ENCODE measurements at places on chromosomes 11 and 22. TPM values are rescaled to one million over a fixed set of nuclear protein-coding genes. Genes with fewer than 3 reads are reported as not detected.

- peaks cover 10% of the 10 kb centered on the region for H3K4me1 ChIP-seq
- peaks cover 20% of the 10 kb centered on the region for H3K36me3 ChIP-seq
- H3K27me3 ChIP-seq, result no peaks in the 10 kb centered on the region
- DNase-seq, result no peak
Measured at GRCh38 chr11:134382257-134382656, 29.8 kb downstream of the B3GAT1 start.

- no peak overlapping the region for H3K27ac ChIP-seq
- H3K36me3 ChIP-seq, result peaks cover 32% of the 10 kb centered on the region
- peaks cover 27% of the 10 kb centered on the region for H3K4me1 ChIP-seq
- no peak for DNase-seq
- no peaks in the 10 kb centered on the region for H3K27me3 ChIP-seq
Measured at GRCh38 chr22:29050457-29050856, 11.2 kb downstream of the C22orf31 start.

- H3K27me3 ChIP-seq, result no peaks in the 10 kb centered on the region
- peak overlapping the region; percentile 89 for H3K27ac ChIP-seq
- peaks cover 6% of the 10 kb centered on the region for H3K36me3 ChIP-seq
- peaks cover 64% of the 10 kb centered on the region for H3K4me1 ChIP-seq
- peak overlapping the region; percentile 30 for H3K4me3 ChIP-seq
Measured at GRCh38 chr11:46352063-46352841, 5.0 kb downstream of the DGKZ start.

- no peak for DNase-seq
- no peaks in the 10 kb centered on the region for H3K36me3 ChIP-seq
- H3K27ac ChIP-seq, result no peak overlapping the region
- peaks cover 13% of the 10 kb centered on the region for H3K4me1 ChIP-seq
- no peak overlapping the region for H3K4me3 ChIP-seq
- H3K27me3 ChIP-seq, result peaks cover 30% of the 10 kb centered on the region
Measured at GRCh38 chr11:1565904-1566247, 6.2 kb downstream of the DUSP8 start.

- no peaks in the 10 kb centered on the region for H3K27me3 ChIP-seq
- no peak for DNase-seq
- H3K27ac ChIP-seq, result peak overlapping the region; percentile 65
- H3K4me1 ChIP-seq, result peaks cover 30% of the 10 kb centered on the region
- H3K36me3 ChIP-seq, result peaks cover 29% of the 10 kb centered on the region
- no peak overlapping the region for H3K4me3 ChIP-seq
Measured at GRCh38 chr11:111719379-111719778, 46.8 kb downstream of the PPP2R1B start.

GRCh38 chr11:133443206-133443747 lies 89.0 kb downstream of the OPCML start:
- peaks cover 32% of the 10 kb centered on the region for H3K4me1 ChIP-seq
- peaks cover 3% of the 10 kb centered on the region for H3K36me3 ChIP-seq
- H3K4me3 ChIP-seq, result no peak overlapping the region
- H3K27ac ChIP-seq, result peak overlapping the region; percentile 24
- no peaks in the 10 kb centered on the region for H3K27me3 ChIP-seq

DNA sequence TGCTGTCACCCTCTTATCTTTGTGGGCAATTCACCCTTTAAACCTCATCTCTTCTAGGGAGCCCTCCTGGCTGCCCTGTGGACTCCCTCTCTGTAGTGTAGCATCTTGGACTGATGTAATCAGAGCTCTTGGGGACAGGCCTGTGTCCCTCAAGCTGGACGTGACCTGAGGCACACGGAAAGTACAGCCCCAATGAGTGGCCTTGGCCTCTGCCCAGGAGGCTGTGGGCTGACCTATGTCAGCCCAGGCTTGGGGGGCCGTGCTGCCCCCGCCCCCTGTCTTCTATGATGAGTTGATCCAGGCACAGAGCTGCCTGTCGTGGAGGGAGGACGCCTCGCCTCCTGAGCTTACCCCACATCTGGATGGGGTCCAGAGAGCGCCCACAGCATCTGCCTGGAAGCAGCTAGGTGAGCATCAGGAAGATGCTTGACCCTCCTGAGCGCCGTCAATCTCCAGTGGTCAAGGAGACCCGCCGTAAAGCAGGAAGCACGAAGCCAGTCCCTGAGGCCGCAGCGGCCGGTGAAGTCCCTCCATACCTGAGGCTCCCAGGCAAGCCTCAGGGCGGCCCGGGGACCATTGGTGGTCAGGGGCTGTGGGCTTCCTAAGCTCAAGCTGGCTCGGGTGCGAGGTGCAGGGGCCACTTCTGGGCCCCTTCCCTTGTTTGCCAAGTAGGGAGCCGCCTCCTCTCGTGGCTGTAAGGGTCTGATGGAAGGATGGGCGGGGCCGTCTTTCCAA lies 1136.9 kb downstream of the BRD1 start:
- no peaks in the 10 kb centered on the region for H3K27me3 ChIP-seq
- peak overlapping the region; percentile 27 for H3K27ac ChIP-seq
- H3K4me1 ChIP-seq, result peaks cover 6% of the 10 kb centered on the region
- H3K4me3 ChIP-seq, result no peak overlapping the region

DNA sequence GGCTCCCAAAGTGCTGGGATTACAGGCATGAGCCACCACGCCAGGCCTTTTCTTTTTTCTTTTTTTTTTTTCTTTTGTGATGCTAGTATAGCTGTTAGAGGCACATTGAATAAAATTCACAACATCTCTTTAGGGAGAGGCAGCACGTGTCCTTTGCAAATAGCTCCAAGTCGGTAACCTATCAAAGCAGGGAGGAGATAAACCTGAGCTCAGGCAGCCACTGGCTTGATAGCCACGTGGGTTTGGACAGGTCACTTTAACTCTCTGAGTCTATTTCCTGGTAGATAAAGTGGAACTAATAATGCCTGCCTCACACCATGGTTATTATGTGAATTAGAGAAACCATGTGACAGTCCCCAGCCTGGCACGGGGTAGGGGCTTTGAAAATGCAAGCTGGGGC lies 43.1 kb upstream of the ATXN10 start:
- peaks cover 13% of the 10 kb centered on the region for H3K27me3 ChIP-seq
- no peak overlapping the region for H3K27ac ChIP-seq
- no peaks in the 10 kb centered on the region for H3K36me3 ChIP-seq
- H3K4me3 ChIP-seq, result no peak overlapping the region
- DNase-seq, result no peak

DNA sequence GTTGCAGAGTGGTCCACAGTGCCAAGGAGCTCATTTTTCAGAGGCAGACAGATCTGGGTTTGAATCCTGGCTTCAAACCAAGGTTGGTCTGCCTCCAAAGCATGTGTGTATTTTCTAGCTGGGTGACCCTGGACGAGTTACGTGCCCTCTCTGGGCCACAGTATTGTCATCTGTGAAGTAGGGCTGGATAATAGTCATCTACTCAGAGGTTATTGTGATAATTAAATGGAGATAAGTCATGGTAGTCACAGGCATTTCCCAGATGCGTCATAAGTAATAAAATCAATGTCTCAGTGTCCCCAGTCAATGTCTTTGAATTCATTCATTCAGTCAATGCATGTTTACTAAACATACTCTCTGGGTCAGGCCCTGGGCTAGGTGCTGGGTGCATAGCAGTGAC lies 8.6 kb downstream of the OMP start:
- no peak overlapping the region for H3K27ac ChIP-seq
- no peaks in the 10 kb centered on the region for H3K27me3 ChIP-seq
- H3K36me3 ChIP-seq, result no peaks in the 10 kb centered on the region

- peaks cover 20% of the 10 kb centered on the region for H3K4me1 ChIP-seq
- H3K27me3 ChIP-seq, result peaks cover 15% of the 10 kb centered on the region
- H3K36me3 ChIP-seq, result no peaks in the 10 kb centered on the region
- DNase-seq, result no peak
- H3K27ac ChIP-seq, result no peak overlapping the region
Measured at GRCh38 chr11:36312611-36313472, 16.8 kb downstream of the PRR5L start.

- no peak overlapping the region for H3K4me3 ChIP-seq
- H3K27ac ChIP-seq, result peak overlapping the region; percentile 48
- DNase-seq, result no peak
- H3K27me3 ChIP-seq, result no peaks in the 10 kb centered on the region
- peaks cover 18% of the 10 kb centered on the region for H3K4me1 ChIP-seq
- no peaks in the 10 kb centered on the region for H3K36me3 ChIP-seq
Measured at GRCh38 chr11:83033972-83034672, 37.6 kb downstream of the RAB30 start.

DNA sequence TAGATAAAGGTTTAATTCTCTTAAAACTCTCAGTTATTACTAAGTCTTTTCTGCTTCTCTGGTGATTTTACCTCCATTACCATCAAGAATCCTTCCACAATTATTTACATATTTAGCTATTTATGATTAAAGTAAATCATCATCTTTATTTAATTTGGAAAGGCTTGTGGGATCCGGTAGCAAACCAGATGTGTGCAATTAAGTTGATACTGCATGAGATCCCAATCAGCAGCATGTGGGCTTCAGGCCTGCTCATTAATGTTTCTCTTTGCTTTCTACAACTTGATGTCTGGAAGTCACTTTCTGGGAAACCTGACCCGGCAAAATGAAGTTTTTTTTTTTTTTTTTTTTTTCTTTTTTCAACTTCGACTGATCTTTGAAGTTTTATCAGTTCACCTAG lies 558.4 kb upstream of the ANO5 start:
- no peak overlapping the region for H3K4me3 ChIP-seq
- no peak overlapping the region for H3K27ac ChIP-seq
- no peaks in the 10 kb centered on the region for H3K4me1 ChIP-seq
- no peaks in the 10 kb centered on the region for H3K36me3 ChIP-seq

GRCh38 chr11:20355221-20356219 lies 8.0 kb upstream of the HTATIP2 start:
- H3K36me3 ChIP-seq, result no peaks in the 10 kb centered on the region
- H3K27ac ChIP-seq, result no peak overlapping the region
- DNase-seq, result peak; percentile 46
- no peak overlapping the region for H3K4me3 ChIP-seq
- peaks cover 29% of the 10 kb centered on the region for H3K27me3 ChIP-seq

DNA sequence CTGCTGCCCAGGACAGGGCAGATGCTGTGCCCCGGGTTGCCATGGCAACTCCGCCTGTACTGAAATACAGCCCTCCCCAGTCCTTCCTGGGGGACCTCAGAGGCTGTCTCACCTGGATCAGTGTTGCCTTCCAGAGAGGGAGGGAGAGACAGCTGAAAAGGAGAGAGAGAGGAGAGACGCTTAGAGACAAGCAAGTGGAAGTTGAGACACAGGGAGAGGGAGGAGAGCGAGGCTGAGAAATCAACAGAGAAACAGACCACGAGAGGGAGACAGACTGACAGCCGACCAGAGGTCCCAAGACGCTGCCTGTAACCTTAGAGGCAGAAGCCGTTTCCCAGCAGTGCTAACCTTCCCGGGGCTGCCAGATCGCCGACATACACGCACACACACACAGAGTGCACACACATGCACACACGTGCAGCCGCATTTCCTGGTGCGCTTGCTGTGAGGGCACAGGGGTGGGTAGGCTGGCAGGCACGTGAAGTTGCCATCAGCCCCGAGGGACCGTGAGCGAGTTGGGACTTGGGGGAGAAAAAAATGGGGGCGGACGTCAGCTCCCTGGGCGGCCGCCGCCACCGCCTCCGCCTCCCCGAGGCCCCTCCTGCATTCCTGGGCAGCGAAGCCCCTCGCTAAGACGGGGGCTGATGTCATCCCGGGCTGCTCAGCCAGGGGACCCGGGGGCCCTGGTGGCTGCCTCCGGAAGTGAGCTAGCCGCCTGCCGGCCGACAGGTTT lies 88.6 kb upstream of the CRYBB3 start:
- no peaks in the 10 kb centered on the region for H3K36me3 ChIP-seq
- H3K27me3 ChIP-seq, result no peaks in the 10 kb centered on the region
- peaks cover 33% of the 10 kb centered on the region for H3K4me1 ChIP-seq
- H3K4me3 ChIP-seq, result peak overlapping the region; percentile 73
- peak; percentile 80 for DNase-seq

GRCh38 chr22:42786606-42787356 lies 66.1 kb upstream of the A4GALT start:
- no peak overlapping the region for H3K4me3 ChIP-seq
- H3K27me3 ChIP-seq, result no peaks in the 10 kb centered on the region
- H3K4me1 ChIP-seq, result no peaks in the 10 kb centered on the region
- H3K27ac ChIP-seq, result no peak overlapping the region
- H3K36me3 ChIP-seq, result no peaks in the 10 kb centered on the region

DNA sequence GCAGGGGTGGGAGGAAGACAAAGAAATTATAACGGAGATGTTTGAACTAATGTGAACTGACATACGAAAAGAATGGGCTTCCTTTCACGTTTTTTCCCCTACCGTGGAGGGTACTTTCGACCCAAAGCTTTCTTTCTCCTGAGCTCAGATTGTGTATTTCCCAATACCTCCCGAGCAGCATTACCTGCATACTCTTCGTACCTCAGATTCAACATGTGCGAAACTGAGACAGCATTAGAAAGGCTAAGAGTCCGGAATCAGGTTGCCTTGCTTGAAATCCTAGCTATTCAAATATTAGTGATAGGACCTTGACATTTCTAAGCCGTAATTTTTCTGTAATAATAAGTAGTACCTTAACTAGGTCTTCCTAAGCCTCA lies 778 bp upstream of the PAK1 start:
- H3K4me1 ChIP-seq, result peaks cover 63% of the 10 kb centered on the region
- H3K27ac ChIP-seq, result peak overlapping the region; percentile 100
- no peaks in the 10 kb centered on the region for H3K27me3 ChIP-seq
- no peak for DNase-seq
- peak overlapping the region; percentile 76 for H3K4me3 ChIP-seq

- DNase-seq, result no peak
- no peaks in the 10 kb centered on the region for H3K36me3 ChIP-seq
- no peak overlapping the region for H3K27ac ChIP-seq
Measured at GRCh38 chr11:6635082-6635932, 16.1 kb upstream of the TPP1 start.

GRCh38 chr11:78109081-78110015 lies 29.7 kb upstream of the NDUFC2 start:
- peak overlapping the region; percentile 88 for H3K27ac ChIP-seq
- peaks cover 49% of the 10 kb centered on the region for H3K36me3 ChIP-seq
- no peaks in the 10 kb centered on the region for H3K27me3 ChIP-seq
- H3K4me3 ChIP-seq, result no peak overlapping the region
- no peak for DNase-seq

DNA sequence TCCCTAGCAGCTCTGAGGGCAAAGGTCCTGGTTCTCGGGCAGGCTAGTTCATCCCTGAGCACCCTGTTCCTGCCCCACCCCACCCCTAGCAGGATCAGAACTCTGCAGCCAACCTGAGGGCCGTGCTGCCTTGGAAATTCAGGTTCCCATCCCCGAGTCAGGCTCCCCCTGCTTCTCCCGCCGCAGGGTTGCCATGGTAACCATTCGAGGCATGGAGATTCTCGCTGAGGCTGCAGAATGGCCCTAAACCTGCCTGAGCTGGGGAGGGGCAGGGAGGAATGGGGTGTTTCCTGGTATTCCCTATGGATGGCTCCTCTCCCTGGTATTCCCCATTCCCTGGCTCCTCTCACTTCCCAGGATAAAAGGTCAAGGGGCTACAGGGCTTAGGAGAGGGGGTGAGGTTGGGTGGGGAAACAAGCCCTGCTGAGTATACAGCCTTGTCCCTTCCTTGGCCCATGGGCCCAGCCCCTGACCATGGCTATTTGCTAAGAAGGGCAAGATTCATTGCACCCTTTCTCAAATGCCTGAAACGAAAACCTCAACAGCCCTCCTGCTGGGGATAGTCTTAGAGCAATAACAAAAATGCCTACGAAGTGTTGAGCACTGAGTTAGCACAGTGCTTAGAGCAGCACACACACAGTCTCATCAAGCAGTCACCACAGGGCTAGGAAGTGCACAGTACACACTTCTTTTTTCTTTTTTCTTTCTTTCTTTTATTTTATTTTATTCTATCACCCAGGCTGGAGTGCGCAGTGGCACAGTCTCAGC lies 58.7 kb downstream of the CHST1 start:
- DNase-seq, result peak; percentile 81
- H3K4me1 ChIP-seq, result peaks cover 17% of the 10 kb centered on the region
- no peak overlapping the region for H3K4me3 ChIP-seq

The MYOD1 gene
- not detected for total RNA-seq

The SLC36A4 gene
- 27.9 TPM for total RNA-seq

The CDK2AP2 gene
- 47.6 TPM for total RNA-seq

The LRRC10B gene
- total RNA-seq, result 1.3 TPM
